Spinal cord (tissue), 10 donors: ENCODE measurements at places on chromosomes 3 and 15. TPM values are rescaled to one million over a fixed set of nuclear protein-coding genes. Genes with fewer than 3 reads are reported as not detected.

The INSYN1 gene
- 127 TPM for polyA plus RNA-seq

The TM4SF4 gene
- polyA plus RNA-seq = not detected

The FGF12 gene
- 61.5 TPM for polyA plus RNA-seq

The ARPP21 gene
- 61.4 TPM for polyA plus RNA-seq

The SEMA3G gene
- 19.8 TPM for polyA plus RNA-seq

The GREM1 gene
- 1.9 TPM for polyA plus RNA-seq

The CPN2 gene
- polyA plus RNA-seq = not detected

The RAB43 gene
- 3.8 TPM for polyA plus RNA-seq

The TRIM71 gene
- polyA plus RNA-seq = 1.6 TPM

The CCDC54 gene
- not detected for polyA plus RNA-seq

The UCN2 gene
- polyA plus RNA-seq = 0.32 TPM

The P2RY14 gene
- 1.3 TPM for polyA plus RNA-seq

The NEK10 gene
- polyA plus RNA-seq = 8.7 TPM

The TMEM212 gene
- 0.41 TPM for polyA plus RNA-seq

The HGD gene
- polyA plus RNA-seq = 0.67 TPM

The OR5H2 gene
- not detected for polyA plus RNA-seq

The GOLGA8M gene
- 1.7 TPM for polyA plus RNA-seq

The PLSCR2 gene
- polyA plus RNA-seq = 0.30 TPM

The FETUB gene
- 0.11 TPM for polyA plus RNA-seq

The PEAK1 gene
- 34.8 TPM for polyA plus RNA-seq

The ZBBX gene
- 12.8 TPM for polyA plus RNA-seq

The APOD gene
- polyA plus RNA-seq = 223 TPM

The CKMT1A gene
- 48.9 TPM for polyA plus RNA-seq

The GASK1A gene
- polyA plus RNA-seq = 10.2 TPM

The UQCC5 gene
- 21.9 TPM for polyA plus RNA-seq

The FBXW12 gene
- 0.54 TPM for polyA plus RNA-seq

The FSIP1 gene
- polyA plus RNA-seq = 4.1 TPM

The BTLA gene
- polyA plus RNA-seq = 0.32 TPM

The SMC4 gene
- polyA plus RNA-seq = 29.1 TPM

The WDR72 gene
- polyA plus RNA-seq = 0.79 TPM

The DNAH12 gene
- polyA plus RNA-seq = 5.9 TPM

The ABHD17C gene
- 42.4 TPM for polyA plus RNA-seq

The COL7A1 gene
- polyA plus RNA-seq = 21.4 TPM

The CGGBP1 gene
- polyA plus RNA-seq = 110 TPM

The CFAP92 gene
- polyA plus RNA-seq = 4.5 TPM

The CILP gene
- 1.2 TPM for polyA plus RNA-seq

The IQCF5 gene
- polyA plus RNA-seq = not detected

The CCR2 gene
- polyA plus RNA-seq = not detected

The GOLGB1 gene
- polyA plus RNA-seq = 42.1 TPM

The SLC6A20 gene
- polyA plus RNA-seq = 24.7 TPM

The TLR9 gene
- 0.41 TPM for polyA plus RNA-seq

The TM4SF18 gene
- polyA plus RNA-seq = 9.8 TPM
